ENCODE measurements at places on chromosomes 13 and 19.

GRCh38 chr19:10430505-10431253, 10.3 kb downstream of the PDE4A start:
- no peak for DNase-seq

- no peak for DNase-seq
Observed at GRCh38 chr13:49097374-49097773, 121.7 kb downstream of the FNDC3A start.

- DNase-seq, result no peak
Observed at GRCh38 chr13:35855531-35856019, 275.6 kb downstream of the DCLK1 start.

- no peak for DNase-seq
Observed at GRCh38 chr19:49779731-49780555, 13.1 kb downstream of the AP2A1 start.

DNA sequence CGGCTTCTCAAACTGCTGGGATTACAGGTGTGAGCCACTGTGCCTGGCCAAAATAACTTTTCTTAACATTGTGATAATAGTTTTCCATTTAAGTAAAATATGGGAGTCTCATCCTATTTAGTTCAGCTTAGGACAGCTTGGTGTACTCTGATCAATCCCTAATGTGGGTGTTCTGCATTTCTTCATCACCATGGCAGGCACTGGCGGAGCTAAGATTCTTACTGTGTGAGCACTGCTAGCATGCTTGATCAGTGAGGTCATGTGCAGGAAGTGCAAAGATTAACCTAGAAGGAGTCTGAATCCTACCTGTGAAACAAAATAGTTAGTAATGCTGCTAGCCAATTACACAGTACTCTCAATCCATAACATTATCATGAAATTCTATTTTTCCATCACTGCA, 1684.2 kb upstream of the SLC10A2 start:
- DNase-seq, result no peak

GRCh38 chr13:110109910-110110309, 197.0 kb downstream of the COL4A1 start:
- no peak for DNase-seq

- no peak for DNase-seq
Observed at GRCh38 chr19:10747674-10748073, 29.8 kb downstream of the DNM2 start.

GRCh38 chr13:50627111-50627510, 216.4 kb downstream of the DLEU7 start:
- no peak for DNase-seq

GRCh38 chr19:57171551-57172081, 4.3 kb upstream of the DUXA start:
- DNase-seq, result peak; percentile 48

DNA sequence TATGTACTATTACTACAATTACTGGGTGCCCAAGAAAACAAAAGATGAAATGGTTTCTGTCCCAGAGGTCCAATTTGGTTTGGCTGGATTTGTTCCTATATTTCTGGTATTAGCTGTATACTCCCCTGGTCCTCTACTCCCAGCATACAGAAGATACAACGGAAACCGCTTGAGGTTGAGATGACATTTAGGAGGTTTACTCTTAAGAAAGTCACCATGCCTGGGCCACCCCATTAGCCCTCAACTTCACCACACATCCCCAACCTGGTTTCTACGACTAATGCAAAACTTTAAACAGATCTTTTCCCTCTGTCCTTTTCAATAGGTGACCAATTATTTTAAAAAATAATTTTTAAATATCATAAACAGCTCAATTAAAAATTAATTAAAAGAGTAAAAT, 46.0 kb upstream of the EEF1AKMT1 start:
- no peak for DNase-seq

- no peak for DNase-seq
Observed at GRCh38 chr19:53908935-53909415, at the start of gene CACNG7. Gene CACNG7 (plus strand): TSS chr19:53909278. CDS start chr19:53912832, 3,554 bp downstream.

- DNase-seq, result no peak
Observed at GRCh38 chr13:102141625-102142472, 260.0 kb downstream of the FGF14 start.

- no peak for DNase-seq
Observed at GRCh38 chr13:42760951-42761350, 20.4 kb upstream of the FAM216B start.

DNA sequence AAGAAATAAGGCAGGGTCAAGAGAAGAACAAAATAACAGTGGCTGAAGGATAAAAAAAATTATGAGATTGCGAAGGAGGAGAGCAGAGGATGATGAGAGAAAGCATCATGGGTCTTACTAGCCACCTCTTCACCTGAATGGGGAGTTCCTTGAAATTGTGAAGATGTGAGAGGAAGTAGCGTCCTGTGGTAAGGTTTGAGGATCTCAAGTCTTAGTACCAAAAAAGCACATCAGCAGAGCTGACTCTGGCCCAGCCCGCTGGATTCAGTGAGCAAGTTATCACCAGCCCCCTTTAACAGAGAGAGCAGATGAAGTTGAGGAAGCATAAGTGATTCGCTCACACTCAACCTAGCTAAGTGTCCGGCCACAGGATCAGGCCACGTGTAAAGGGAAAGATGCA, 61.8 kb downstream of the RXFP2 start:
- DNase-seq, result no peak

GRCh38 chr13:66069570-66069969, 1160.6 kb downstream of the PCDH9 start:
- DNase-seq, result no peak
